ENCODE measurements at places on chromosomes 3 and 15.

DNA sequence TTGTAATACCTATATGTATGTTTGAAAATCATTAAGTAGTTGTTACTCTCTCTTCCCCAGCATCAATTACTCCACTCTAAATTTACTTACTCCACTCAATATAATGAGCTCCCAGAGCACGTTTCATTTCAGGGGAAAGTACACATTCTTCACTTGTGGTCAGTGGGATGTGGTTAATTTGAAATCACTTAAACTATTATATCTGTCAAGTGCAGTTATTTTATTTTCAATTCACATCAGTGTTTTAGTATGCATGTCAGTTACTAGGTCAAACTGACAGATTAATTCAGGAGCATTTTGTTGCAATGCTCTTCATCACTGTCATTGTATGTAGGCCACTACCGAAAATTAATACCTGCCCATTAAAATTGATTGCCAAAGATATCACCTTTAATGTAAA, 376.1 kb downstream of the ZIC4 start:
- DNase-seq: no peak

DNA sequence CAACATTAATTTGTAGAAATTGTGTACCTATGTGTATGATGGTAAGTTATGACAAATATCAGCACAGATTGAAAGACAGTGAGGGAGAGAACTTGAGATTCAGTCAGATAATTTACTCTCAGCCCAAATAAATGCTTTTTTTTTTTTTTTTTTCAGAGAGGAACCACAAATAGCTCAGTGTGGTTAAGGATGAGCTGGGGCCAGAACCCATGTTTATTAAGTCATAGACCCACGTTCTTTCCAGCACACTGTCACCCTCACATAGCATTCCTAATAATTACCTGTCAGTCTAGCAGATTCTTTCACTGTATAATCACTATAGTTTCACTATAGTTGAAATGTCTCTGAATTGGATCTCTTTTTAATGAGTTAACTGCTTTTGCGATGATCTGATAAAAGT, 246.1 kb downstream of the ZIC1 start:
- DNase-seq: no peak

- no peak for DNase-seq
Observed at GRCh38 chr15:40953713-40954074, 423 bp downstream of the CHAC1 start.

DNA sequence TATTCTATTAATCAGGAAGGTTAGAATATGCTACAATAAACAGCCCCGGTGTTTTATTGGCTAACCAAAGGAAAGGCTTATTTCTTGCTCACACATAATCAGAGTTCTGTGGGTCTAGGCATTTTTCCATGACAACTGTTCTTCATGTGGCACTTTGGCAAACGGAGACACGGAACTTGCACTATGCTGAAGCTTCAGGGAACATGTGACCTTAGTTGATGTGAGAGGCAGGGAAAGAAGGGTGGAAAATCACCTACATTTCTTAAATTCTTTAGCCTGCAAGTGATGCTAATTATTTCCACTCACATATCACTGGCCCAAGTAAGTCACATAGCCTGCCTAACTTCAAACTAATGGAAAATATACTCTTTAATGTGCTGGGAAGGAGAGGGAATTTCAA, 344.6 kb downstream of the SV2B start:
- no peak for DNase-seq

DNA sequence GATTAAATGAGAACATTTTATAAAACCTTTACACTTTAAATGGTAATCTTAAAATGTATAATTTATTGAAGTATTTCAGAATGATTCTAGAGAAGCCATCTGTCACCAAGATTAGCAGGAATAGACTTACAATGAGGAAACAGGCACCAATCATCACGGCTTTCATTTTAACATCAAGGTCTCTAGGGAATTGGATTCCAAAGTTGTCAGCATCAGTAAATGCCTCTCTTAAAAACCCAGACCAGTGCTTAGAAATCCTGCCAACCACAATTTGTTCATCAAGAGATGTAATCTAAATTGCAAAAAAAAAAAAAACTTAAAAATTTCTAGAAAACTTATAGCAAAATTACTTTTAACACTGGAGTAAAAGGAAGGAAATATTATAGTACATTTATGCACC, 20.3 kb downstream of the PLSCR2 start:
- no peak for DNase-seq

GRCh38 chr3:133317866-133318265, 82.0 kb upstream of the BFSP2 start:
- no peak for DNase-seq
